ENCODE measurements at places on chromosomes 6 and 20.

- DNase-seq, result no peak
These were observed 490.8 kb upstream of the GJE1 start for GRCh38 chr6:141641951-141642350.

- DNase-seq, result no peak
These were observed 214.9 kb downstream of the LY86 start for GRCh38 chr6:6803180-6803977.

DNA sequence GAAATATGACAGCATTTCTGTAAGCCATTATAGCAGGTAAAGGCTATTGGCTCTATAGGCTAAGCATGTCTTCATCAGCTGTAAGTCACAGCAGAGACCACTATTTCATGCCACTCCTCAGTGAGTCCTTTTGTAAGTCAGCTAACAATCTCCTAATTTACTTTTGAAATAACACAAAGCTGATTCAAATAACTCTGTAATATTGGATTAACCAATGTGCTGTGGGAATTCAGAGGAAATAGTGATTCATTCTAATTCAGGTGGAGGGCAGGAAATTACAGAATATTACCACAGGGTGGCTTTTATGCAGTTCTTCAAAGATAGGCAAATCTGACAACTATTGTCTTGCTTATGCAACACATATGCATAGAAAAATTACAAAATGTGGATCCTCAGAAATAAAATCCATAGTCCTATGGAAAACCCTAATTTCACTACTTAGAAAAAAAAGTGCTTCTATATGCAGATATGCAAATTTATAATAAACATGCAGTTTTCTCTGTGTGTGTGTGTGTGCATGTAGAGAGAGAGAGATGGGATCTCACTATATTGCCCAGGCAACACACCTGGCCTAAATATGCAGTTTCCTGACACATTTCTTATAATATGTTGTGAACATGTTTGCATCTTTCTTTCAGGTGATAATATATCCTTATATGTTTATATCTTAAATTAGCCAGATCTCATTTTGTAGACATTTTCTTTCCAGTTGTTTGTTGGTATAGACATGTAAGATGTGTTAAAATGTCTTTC, 4.8 kb upstream of the SMIM28 start:
- no peak for DNase-seq

- DNase-seq, result no peak
These were observed 114.4 kb upstream of the COL21A1 start for GRCh38 chr6:56361812-56362211.

DNA sequence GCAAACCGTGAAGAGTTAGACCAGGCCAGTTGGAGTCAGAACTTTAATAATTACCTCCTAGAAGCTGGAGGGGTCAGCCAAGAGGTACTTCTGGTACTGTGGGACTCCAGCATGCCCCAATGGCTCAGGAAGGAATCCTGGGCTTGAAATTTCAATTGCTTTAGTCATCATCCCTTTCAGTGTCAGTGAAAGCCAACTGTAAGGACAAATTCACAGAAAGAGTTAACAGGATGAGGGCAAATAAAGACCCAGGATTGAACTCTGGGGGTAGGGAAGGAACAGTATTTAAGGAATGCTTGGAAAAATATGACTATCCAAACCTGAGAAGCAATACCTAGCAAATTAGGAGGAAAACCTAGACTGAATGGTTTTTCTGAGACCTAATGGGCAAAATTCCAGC, 735.1 kb upstream of the MARCKS start:
- no peak for DNase-seq

- DNase-seq, result no peak
These were observed 643 bp upstream of the SLC35D3 start for GRCh38 chr6:136921381-136921935.

DNA sequence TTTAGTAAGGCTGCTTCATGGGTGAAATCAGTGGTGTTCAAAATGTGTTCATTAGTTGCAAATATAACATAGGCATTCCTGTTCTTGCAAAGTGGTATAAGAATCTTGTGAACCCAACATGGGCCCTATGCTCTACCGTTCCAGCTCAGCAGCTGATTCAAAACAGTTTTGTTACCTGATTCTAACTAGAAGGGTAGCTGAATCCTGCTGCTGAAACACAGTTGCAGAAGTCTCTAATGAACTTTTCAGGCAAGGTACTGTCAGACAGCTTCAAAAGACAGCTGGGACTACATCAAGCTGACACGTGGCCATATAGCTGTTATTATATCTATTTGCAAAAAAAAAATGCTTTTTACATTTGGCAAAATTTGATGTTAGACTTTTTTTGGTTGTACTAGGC, 22.7 kb downstream of the THEMIS start:
- DNase-seq, result no peak
